T47D (cell line): ENCODE measurements at places on chromosomes 6 and 20.

DNA sequence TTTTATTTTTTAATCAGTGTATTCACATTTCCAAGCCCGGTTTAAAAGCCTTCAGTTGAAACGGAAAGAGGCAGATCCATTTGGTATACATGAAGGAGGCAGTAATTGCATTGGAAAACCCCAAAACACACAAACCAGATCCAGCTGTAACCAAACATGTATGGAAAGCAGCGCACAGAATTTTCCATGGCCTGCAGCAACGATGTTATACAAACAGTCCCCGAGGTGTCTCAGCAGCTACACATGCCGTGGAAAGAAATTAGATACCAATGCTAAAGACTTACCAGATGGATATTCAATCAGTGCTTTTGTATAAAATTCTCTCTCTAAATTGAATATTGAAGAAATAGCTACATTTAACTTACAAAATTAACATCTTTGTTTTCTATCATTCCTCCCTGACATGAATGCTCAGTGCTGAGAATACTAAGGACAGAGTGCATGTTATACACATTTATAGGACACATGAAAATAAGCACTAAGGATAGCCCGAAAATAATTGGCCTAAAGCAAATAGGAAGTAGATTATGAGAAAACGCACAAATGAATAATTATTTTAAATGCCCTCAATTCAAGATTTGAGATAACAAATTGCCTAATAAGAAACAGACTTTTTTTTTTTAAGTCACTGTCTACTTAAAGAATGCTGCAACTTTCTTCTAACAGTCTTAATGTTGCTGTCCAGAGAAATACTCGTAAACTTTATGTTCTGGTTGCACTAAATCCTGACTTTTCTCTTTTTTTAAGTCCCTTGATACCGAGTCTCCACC, 713.1 kb downstream of the HDGFL1 start:
- DNase-seq, result no peak

- DNase-seq, result no peak
Observed at GRCh38 chr6:41714556-41715273, 20.7 kb downstream of the TFEB start.

- no peak for DNase-seq
Observed at GRCh38 chr6:78397499-78397898, 469.9 kb upstream of the IRAK1BP1 start.

DNA sequence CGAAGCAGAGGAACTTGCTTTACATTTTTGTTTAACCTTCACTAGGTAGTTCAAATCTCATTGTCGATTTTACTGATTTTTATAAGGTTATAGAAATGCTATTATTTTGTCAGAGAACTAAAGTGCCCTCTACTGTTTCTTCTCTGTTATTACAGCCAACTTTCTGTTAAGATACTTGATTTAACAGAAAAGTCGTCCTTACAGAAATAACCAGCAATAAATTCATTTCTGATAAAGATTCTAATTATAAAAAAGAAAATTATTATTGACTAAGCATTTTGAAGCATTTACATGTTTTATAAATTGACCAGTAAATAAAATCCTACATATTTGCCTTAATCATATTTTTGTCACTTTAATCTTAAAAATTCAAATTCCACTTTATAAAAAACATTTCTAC, 60.8 kb downstream of the OGFRL1 start:
- peak; percentile 45 for DNase-seq

GRCh38 chr20:48818481-48818987, 9.3 kb downstream of the PREX1 start:
- no peak for DNase-seq

DNA sequence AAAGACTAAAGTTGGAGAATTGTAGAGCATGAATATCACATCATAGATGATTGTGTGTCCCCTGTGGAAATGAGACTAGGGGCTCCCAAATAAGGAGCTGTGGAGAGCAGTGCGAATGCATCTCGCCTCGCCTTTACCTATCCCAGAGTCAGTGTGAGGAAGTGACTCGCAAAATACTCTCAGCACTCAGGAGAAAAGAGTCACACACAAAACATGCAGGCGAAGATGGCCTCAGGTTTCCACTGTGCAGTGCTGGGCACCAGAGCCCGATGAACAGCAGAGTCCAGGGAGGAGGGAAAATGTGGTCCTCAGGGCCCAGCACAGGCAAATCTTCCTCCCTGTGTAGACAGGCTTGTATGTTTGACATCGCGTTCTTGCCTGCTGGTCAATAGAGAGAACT, 126.5 kb upstream of the AFDN start:
- no peak for DNase-seq

- DNase-seq, result no peak
Observed at GRCh38 chr20:58635279-58635665, 15.8 kb upstream of the STX16 start.

- DNase-seq, result no peak
Observed at GRCh38 chr6:99661870-99662269, 55.2 kb downstream of the PRDM13 start.

GRCh38 chr6:96124778-96125177, 109.0 kb downstream of the FUT9 start:
- no peak for DNase-seq

DNA sequence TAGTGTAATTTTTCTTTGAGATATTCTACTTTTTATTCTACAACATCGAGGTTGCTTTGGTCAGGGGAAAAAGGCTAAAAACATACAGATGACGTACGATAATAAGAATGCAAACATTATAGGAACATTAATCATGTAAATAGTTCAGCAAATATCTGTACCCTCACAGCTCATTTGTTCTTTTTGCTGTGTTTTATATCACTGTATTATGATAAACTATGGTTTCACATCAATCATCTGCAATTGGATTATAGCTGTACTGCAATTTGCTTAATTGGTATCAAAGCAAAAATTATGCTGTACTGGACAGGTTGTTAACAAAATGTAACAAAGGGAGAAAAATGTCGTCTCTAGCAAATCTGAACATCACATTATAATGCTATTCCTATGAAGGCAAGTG, 597.1 kb downstream of the EPHA7 start:
- no peak for DNase-seq

GRCh38 chr20:47354714-47355488, 1.6 kb downstream of the ZMYND8 start:
- no peak for DNase-seq

- no peak for DNase-seq
Observed at GRCh38 chr20:8310618-8311017, 178.6 kb downstream of the PLCB1 start.

DNA sequence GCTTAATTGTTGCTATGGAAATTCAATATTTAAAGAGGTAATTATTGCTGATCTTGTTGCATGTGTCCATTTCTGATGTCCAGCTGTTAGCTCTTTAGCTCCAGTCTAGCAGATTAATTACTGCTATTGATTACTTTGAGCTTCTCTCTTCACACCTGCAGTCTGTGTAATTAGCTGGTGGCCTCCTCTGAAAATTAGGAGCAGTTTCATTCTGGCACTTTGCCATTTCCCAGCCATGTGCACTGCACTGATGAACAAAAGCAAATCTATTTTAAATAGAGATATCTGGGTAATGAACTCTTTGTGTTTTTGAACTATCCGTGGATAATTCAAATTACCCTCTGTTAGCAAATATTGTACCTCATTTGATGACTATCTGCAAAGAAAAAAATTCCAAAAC, 275.9 kb downstream of the RNF144B start:
- DNase-seq, result no peak

- no peak for DNase-seq
Observed at GRCh38 chr6:36432151-36432671, 10.4 kb downstream of the PXT1 start.

- DNase-seq, result no peak
Observed at GRCh38 chr20:14526891-14527290, 189.5 kb upstream of the FLRT3 start.

GRCh38 chr6:143007646-143008045, 53.0 kb upstream of the AIG1 start:
- DNase-seq, result no peak

DNA sequence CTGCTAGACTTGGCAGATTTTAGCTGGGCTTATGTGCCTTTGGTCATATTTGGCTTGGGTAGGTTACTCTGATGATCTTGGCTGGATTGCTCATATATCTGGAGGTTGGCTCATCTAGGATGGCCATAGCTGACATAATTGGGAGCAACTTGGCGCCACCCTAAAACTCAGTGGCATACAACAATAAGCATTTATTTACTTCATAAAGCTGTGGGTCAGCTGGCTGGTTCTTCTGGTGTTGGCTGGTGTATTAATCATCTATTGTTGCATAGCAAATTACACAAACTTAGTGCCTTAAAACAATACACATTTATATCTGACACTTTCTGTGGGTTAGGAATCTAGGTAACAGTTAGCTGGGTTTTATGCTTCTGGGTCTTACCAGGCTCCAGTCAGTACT, 297.3 kb upstream of the JAG1 start:
- no peak for DNase-seq

DNA sequence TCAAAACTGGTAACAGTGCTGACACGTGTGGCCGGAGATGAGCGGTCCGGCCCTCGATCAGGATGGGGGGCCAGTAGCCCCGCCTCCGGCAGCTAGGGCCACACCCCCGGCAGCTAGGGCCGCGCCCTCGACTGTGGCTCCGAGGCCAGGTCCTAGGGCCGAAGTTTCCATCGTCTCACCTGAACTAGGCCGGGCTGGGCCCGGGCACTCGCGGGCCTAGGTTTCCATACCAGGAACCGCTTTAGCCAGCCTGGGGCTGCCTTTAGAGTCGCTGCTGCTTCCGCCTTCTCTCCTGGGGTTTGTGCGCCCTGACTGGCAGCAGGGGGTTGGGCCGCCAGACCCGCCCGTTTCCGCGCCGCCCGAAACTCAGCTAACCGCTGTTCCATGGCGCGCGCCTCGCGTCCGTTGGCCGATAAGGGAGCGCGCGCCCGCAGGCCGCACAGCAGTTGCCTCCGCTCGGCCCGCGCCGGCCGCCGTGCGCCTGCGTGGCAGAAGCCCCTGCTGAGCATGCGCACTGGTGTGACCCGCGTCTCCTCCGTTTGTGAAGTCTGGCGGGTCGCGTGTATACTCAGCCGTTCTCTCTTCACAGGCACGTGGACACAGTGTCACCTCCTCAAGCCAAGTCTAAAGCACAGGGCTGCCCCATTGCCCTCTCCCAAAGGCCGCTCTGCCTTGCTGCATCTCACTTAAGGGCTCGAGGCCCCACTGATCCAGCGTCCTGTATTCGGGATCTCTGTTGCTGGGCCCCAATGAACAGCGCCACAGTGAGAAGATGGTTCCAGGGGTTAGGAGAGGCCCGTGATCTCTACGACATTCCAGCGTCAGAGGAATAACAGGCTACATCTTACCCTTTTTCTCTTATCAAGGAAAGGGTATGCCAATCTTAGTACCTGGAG, at the start of gene SAYSD1:
TSS of gene SAYSD1 (minus strand) at position 483 of the 896 bp plus-strand sequence. CDS start at position 386, 97 bp downstream.
- DNase-seq, result peak; percentile 79

DNA sequence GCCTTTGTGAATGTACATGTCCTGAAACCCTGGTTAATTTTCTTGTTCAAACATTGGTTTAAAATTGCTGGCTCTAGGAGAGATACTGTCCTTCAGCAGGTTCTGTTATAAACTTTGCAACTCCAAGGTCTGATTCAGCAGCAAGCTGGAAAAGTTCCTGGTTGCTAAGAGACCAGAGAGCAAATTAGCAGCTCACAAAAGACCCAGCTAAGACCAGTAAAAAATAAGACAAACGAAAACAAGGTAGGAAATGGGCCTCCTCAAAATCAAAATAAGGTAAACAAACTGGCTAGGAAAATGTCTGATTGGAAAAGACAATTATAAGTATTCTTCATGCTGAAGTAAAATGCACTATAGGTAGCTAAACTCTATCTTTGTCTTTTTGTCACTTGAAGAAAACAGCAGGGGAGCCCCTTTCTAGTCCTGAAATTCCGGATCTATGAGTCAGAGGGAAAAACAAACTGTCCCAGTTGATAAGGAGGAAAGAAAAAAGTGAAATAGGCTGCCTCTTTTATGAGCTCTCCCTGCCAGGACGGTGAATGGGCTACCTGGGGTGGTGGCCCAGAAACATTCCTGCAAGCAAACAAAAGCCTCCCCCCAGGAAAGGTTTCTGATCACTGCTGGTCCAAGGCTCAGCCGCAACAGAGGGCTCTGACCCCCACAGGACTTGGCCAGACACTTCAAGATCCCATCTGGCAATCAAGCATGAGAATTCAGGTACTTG, 41.6 kb downstream of the UNC5CL start:
- no peak for DNase-seq

- no peak for DNase-seq
Observed at GRCh38 chr6:9121549-9121948, 686.2 kb upstream of the SLC35B3 start.

- no peak for DNase-seq
Observed at GRCh38 chr6:111263837-111264236, 176.5 kb downstream of the SLC16A10 start.

DNA sequence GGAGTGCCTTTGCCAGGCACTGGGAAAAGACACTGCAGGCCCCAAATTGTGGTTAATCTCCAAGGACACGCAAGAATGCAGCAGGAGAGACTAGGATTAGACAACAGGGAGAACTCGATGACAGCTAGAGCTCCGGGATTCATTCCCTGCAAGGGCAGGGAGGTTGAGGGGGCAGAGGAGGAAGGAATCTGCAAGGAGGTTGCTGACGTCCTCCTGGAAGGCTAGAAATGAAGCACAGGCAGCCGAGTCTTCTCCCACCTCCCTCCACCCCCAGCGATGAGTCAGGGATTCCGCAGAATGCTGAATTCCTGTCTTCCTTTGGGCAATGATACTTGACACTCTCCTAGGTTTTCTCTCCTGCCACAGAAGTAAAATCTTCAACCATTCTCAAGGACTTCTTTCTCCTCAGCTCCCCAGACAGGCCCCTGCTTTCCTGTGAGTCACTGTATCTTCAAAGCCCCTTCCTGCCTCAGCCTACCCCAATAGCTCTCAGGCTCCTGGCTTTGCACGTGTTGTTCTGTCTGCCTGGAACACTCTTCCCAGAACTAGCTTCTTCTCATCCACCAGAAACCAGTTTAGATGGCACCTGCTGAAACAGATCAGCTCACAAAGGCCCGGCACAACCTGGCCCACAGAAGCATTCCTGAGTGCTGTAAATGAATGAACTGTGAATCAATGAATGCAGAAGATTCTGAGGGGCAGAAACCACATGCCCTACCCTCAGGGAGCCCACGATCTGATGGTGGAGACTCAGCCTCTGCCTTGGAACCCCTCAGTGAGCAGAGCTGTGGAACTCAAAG, 85.6 kb downstream of the MRPL14 start:
- no peak for DNase-seq

GRCh38 chr6:69880601-69881000, 14.2 kb downstream of the COL19A1 start:
- no peak for DNase-seq

DNA sequence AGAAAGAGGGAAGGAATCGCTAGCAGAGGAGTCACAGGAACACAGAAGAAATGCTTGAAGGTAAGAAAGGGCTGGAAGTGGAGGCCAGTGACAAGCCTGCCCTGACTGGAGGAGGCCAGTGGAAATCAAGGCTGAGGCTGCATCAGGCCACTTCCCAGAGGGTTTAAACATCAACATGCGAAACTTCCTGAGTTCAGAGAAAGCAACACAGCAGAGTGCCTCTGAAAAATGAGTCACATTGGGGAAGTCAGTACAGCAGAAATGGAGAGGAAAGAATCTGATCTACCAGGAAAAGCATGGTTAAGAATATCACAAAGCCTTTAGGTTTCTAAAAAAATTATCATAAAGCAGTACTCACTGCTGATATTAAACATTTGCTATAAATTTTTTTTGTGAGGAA, 23.3 kb downstream of the NAPB start:
- DNase-seq, result no peak

GRCh38 chr6:152226119-152226518, 411.0 kb downstream of the SYNE1 start:
- no peak for DNase-seq
